Gastrocnemius medialis (tissue), 4 donors: ENCODE measurements at places on chromosomes 7 and 10. TPM values are rescaled to one million over a fixed set of nuclear protein-coding genes. Genes with fewer than 3 reads are reported as not detected.

GRCh38 chr7:117230276-117231046 is 92.4 kb downstream of the WNT2 start:
- no peak for DNase-seq
- H3K4me1 ChIP-seq = no peaks in the 10 kb centered on the region
- H3K36me3 ChIP-seq = no peaks in the 10 kb centered on the region
- H3K27me3 ChIP-seq = no peaks in the 10 kb centered on the region
- H3K4me3 ChIP-seq = no peak overlapping the region
- no peak overlapping the region for H3K27ac ChIP-seq

DNA sequence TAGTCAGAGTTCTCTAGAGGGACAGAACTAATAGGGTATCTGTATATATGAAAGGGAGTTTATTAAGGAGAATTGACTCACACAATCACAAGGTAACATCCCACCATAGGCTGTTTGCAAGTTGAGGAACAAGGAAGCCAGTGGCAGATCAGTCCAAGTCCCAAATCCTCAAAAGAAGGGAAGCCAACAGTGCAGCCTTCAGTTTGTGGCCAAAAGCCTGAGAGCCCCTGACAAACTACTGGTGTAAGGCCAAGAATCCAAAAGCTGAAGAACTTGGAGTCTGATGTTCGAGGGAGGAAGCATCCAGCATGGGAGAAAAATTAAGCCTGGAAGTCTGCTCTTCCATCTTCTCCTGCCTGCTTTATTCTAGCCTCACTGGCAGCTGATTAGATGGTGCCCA is 1107.2 kb upstream of the CELF2 start:
- no peaks in the 10 kb centered on the region for H3K36me3 ChIP-seq
- no peak overlapping the region for H3K4me3 ChIP-seq
- H3K27me3 ChIP-seq = no peaks in the 10 kb centered on the region
- DNase-seq = no peak

STK31 gene
- not detected for total RNA-seq

ZNF438 gene
- 37.0 TPM for total RNA-seq

DNA sequence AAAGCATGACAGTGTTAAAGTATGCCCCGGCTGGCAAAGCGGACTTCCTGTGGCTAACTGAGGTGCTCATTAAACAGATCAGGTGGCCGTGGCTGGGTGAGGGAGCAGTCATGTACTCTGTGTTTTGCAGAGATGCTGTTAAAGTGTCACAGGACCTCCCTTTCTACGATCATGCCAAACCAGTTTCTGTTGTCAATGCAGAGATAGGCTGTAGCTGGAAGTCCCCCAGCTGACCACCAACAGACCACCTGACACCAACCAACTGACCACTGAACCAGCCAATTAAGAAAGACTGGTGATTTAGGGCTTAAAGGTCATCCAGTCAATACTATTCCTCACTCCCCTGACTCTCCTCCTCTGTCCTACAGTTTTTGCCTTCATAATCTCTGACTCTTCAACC is 431.1 kb upstream of the LRGUK start:
- no peak for DNase-seq
- no peaks in the 10 kb centered on the region for H3K4me1 ChIP-seq
- H3K27me3 ChIP-seq = no peaks in the 10 kb centered on the region
- H3K4me3 ChIP-seq = no peak overlapping the region
- no peak overlapping the region for H3K27ac ChIP-seq
- H3K36me3 ChIP-seq = no peaks in the 10 kb centered on the region

- no peak for DNase-seq
- no peaks in the 10 kb centered on the region for H3K36me3 ChIP-seq
- no peak overlapping the region for H3K27ac ChIP-seq
- H3K4me1 ChIP-seq = no peaks in the 10 kb centered on the region
- no peak overlapping the region for H3K4me3 ChIP-seq
These were observed 108.8 kb downstream of the SGMS1 start for GRCh38 chr10:50514995-50515394.

DNA sequence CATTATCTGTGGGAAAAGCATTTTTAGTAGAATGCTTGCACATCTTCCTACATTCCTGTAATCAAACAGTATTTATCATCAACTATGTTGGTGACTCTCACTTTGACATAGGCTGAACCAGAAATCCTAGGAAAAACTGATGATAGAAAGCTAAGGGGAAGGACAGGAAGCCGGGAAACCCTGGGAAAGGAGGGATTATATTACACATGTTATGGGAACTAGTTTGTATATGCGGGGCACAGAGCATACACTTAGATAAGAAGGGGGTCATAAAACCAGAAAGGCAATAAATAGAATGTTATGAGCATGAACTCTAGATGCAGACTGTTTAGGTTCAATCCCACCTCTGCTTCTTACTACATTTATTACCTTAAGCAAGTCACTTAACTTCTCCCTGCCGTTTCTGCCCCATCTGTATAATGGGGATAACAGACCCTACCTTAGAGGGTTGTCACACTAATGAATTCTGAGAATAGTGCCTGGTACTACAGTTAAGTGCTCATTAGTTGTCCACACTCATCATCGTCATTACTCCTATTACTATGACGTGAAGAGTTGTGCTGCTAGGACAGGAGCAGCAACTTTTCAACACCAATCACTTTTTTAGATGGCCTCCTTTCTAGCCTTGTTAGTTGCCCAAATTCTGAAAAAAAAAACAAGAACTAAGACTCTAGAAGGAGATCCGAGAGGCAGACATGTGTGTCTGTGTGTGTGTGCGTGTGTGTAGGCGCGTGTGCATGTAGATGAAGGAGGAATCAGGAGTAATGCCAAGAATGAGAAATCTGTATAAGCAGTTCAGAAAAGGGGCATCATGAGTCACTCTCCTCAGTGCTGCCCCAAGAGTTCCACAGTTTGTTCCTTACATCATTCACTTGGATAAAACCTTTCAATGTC is 52.2 kb downstream of the KMT2C start:
- no peak overlapping the region for H3K4me3 ChIP-seq
- DNase-seq = no peak
- no peaks in the 10 kb centered on the region for H3K36me3 ChIP-seq
- no peaks in the 10 kb centered on the region for H3K27me3 ChIP-seq
- H3K27ac ChIP-seq = no peak overlapping the region
- peaks cover 40% of the 10 kb centered on the region for H3K4me1 ChIP-seq

NUTM2A gene
- 1.1 TPM for total RNA-seq

KIAA1217 gene
- total RNA-seq = 155 TPM

GDF10 gene
- total RNA-seq = 0.72 TPM

GRCh38 chr7:86629-87028 is 105.7 kb upstream of the FAM20C start:
- no peaks in the 10 kb centered on the region for H3K27me3 ChIP-seq
- H3K4me1 ChIP-seq = peaks cover 20% of the 10 kb centered on the region
- DNase-seq = no peak
- H3K27ac ChIP-seq = no peak overlapping the region
- no peaks in the 10 kb centered on the region for H3K36me3 ChIP-seq

CFAP70 gene
- total RNA-seq = 1.2 TPM

DNA sequence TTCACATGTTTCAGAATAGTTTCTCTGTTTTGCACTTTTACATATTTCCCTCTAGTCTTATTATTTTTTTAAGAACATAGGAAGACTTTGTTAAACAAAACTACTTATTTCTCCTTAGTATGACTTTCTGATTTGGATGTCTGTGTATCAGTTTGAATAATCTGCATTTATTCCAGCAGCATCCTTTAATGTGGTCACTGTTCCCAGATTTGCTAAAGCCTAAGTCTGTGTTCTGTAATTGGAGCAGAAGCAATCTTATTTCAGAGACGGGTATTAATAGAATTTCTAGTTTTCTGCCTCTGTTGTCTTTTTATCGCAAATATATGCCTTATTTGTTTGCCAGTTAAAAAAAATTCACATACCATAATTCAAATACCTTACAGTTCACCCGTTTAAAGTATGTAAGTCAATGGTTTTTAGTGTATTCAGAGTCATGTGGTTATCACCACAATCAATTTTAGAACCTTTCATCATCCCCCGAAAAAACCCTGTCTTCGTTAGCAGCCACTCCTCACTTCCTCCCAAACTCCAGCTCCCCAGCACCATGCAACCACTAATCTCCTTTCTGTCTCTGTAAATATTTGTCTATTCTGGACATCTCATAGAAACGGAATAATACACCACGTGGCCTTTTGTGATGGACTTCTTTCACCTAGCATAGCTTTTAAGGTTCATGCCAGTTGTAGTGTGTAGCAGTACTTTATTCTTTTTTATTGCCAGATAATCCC is 58.7 kb downstream of the INPP5F start:
- no peaks in the 10 kb centered on the region for H3K27me3 ChIP-seq
- no peak for DNase-seq
- H3K4me3 ChIP-seq = no peak overlapping the region
- H3K4me1 ChIP-seq = peaks cover 13% of the 10 kb centered on the region

DNA sequence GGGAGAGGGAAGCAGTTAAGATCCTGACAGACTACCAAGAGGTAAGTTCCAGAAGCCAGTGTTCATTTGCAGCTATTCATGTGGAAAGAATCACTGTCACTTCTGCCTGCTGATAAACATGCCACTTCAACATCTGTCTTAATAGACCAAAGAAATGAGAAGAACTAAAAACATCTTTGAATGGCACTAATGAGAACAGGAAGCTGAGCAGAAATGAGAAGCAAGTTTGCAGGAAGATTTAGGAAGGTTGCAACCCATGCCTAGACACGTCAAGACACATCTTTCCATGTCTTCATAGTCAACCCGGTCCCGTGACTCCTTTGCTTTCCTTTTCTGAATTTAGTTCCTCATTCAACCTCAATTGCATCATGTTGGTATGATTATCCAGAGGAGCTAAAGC is 180.0 kb downstream of the PDE1C start:
- no peak overlapping the region for H3K27ac ChIP-seq
- H3K27me3 ChIP-seq = no peaks in the 10 kb centered on the region
- no peaks in the 10 kb centered on the region for H3K4me1 ChIP-seq
- DNase-seq = peak; percentile 31
- H3K4me3 ChIP-seq = no peak overlapping the region
- H3K36me3 ChIP-seq = no peaks in the 10 kb centered on the region

- no peak for DNase-seq
- no peaks in the 10 kb centered on the region for H3K27me3 ChIP-seq
- no peak overlapping the region for H3K4me3 ChIP-seq
- H3K27ac ChIP-seq = no peak overlapping the region
- H3K4me1 ChIP-seq = no peaks in the 10 kb centered on the region
- no peaks in the 10 kb centered on the region for H3K36me3 ChIP-seq
These were observed 16.3 kb upstream of the CYP51A1 start for GRCh38 chr7:92150450-92151017.

GRCh38 chr10:114208351-114208750 is 29.2 kb downstream of the TDRD1 start:
- DNase-seq = no peak
- H3K36me3 ChIP-seq = no peaks in the 10 kb centered on the region
- no peak overlapping the region for H3K27ac ChIP-seq
- H3K27me3 ChIP-seq = no peaks in the 10 kb centered on the region
- no peaks in the 10 kb centered on the region for H3K4me1 ChIP-seq

- no peak overlapping the region for H3K4me3 ChIP-seq
- H3K27me3 ChIP-seq = no peaks in the 10 kb centered on the region
- no peaks in the 10 kb centered on the region for H3K4me1 ChIP-seq
- no peak overlapping the region for H3K27ac ChIP-seq
- no peak for DNase-seq
- H3K36me3 ChIP-seq = no peaks in the 10 kb centered on the region
These were observed 59.1 kb downstream of the TASOR2 start for GRCh38 chr10:5743736-5744135.

DNA sequence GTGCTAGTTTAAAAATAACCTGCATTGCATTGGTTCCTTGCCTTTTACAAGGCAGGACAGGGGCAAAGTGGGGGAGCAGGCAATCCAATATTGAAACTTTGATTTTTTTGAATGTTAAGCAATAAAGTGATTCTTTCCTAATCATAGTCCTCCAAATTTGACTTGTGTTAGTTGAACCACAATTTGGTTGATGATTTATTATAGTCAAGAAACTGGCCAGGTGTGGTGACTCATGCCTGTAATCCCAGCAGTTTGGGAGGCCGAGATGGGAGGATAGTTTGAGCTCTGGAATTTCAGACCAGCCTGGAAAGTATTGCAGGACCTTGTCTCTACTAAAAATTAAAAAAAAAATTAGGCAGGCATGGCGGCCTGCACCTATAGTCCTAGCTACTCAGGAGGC is 27.9 kb upstream of the ABLIM1 start:
- no peaks in the 10 kb centered on the region for H3K27me3 ChIP-seq
- H3K36me3 ChIP-seq = no peaks in the 10 kb centered on the region
